Fibroblast of mammary gland (primary cell): ENCODE measurements at places on chromosomes 3 and 15.

GRCh38 chr15:79522656-79523055, 90.5 kb downstream of the MINAR1 start:
- DNase-seq: peak; percentile 33

DNA sequence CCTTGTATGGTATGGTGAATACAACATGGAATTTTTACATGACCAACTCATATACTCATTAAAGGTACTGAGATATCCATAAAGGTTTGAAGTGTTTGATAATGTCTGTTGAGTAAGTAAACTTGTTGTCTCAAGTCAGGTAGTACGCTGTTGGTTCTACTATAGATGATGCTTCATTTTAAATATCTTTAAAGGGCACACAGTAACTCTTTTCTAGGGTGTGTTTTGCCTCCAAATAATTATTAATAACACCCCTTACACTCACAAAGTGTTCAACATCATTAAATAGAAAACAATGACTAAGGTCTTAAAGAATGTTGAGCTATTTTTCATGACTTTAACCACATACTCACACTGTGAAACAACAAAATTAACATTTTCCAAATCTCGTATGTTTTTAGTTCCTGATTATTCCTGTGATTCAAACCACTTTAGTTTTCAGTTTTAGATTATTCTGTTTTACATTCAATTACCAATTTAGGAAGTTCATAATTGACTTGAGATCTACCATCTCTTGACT, 220.0 kb upstream of the NANOGP8 start:
- DNase-seq: no peak

DNA sequence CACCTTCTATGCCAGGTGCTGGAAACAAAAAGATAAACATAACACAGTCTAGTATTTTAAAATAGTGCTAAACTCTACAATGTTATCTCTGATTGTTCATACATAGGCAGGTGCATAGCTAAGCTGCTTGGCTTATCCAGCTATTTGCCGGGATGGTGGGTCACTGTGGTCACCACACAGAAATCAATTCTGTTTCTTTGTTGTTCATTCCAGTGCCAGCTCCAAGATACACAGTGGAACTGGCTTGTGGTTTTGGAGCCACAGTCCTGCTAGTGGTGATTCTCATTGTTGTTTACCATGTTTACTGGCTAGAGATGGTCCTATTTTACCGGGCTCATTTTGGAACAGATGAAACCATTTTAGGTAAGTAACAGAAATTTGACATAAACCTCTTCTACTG, 130.2 kb downstream of the IL1RAP start:
- DNase-seq: no peak

GRCh38 chr3:31592764-31593163, 60.0 kb downstream of the STT3B start:
- DNase-seq: no peak

DNA sequence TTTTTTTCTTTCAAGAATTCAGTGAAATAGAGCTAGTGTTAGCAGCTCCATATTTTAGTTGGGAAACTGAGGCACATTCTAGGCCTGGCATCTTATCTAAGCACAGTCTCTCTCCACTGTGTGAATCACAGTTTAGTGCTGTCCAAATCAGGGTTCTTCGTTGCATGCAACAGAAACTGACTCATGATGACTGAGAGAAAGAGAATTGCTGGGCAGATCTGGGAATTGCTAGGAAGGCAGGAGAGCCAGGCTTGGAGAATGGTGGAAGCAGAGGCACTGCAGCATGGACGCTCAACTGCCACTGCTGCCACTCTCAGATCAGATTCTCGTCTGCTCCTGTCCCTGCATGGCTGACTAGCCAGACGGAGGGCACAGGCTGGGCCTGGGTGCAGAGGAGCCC, 40.7 kb upstream of the CHST2 start:
- peak; percentile 77 for DNase-seq

DNA sequence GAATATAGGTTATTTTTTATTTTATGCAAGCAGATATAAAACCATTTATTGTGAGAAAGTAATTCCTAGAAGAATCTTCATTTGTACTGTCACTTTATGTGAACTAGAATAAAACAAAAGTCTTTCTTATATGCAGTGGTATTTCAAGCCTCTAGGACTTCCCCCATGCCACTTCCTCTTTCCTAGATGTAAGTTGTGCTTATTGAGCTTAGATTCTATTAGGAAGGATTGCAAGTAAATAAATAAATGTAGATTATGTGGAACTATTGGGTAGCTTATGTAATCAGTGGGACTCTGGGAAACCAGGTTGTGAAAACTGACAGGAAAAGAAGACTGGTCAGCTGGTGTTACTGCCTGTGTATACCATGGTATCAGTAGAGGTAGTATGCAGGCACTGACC, 169.7 kb downstream of the RSRC1 start:
- DNase-seq: no peak

DNA sequence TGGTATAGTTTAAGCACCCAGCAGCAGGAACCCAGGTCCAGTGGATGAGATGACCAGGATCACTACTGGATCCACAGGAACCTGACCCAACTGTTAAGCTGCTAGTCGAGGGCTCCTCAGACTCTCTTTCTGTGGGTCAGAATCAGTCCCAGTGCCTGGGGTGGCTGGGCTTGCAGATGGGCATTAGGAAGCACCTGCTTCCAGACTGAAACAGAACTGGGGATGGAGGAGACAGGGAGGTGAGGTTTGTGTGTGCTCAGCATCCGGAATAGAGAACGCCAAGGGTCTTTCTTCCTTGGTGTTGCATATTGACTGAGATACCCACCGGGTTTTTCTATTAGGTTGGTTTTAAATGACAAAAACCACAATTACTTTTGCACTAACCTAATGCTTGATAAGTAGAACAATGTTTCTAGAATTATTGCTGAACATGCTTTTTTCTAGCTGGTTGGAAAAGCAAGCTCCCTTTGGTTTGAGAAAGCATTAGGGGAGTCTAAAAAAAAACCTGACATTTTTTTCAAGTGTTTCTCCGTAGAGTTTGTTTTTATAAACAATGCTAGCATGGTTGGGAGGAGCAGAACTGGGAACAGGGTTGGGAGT, 779 bp downstream of the ST3GAL6 start:
- no peak for DNase-seq

DNA sequence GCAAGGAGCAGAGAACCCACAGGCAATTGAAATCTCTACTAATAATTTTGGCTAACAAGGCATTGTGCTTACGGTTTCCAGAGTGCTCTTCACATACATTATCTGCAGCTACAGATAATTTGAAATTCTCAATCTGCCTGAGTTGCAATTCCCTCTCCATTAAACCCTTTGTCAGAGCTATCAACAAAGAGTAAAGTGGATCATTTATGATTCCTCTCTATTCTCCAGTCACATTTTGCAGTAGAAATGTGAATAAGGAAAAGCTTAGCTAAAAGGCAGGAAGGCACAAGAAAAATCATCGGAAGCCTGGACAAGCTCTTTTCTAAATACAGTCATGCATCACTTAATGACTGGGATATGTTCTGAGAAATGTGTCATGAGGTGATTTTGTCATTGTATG, 49.6 kb downstream of the FAM98B start:
- no peak for DNase-seq

GRCh38 chr3:157753787-157754136, 250.5 kb upstream of the VEPH1 start:
- no peak for DNase-seq
